NCI-H1417 treated with DMSO at 0.1 percent for 48 hours (cell line): ENCODE measurements at places on chromosomes 1 and 21.

- no peak for DNase-seq
Observed at GRCh38 chr1:172338295-172338735, 82.2 kb upstream of the C1orf105 start.

DNA sequence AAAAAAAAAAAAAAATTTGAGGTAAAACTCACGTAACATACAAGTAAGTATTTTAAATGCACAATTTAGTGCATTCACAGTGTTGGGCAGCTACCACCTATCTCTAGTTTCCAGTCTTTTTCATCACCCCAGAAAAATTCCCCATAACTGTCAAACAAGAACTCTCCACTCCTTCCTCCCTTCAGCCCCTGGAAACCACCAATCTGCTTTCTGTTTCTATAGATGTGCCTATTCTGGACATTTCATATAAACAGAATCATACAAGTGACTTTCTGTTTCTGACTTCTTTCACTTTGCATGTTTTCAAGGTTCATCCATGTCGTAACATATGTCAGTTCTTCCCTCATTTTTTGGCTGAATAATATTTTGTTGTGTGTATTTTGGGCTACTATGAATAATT lies 24.9 kb upstream of the ETS2 start:
- DNase-seq: no peak

DNA sequence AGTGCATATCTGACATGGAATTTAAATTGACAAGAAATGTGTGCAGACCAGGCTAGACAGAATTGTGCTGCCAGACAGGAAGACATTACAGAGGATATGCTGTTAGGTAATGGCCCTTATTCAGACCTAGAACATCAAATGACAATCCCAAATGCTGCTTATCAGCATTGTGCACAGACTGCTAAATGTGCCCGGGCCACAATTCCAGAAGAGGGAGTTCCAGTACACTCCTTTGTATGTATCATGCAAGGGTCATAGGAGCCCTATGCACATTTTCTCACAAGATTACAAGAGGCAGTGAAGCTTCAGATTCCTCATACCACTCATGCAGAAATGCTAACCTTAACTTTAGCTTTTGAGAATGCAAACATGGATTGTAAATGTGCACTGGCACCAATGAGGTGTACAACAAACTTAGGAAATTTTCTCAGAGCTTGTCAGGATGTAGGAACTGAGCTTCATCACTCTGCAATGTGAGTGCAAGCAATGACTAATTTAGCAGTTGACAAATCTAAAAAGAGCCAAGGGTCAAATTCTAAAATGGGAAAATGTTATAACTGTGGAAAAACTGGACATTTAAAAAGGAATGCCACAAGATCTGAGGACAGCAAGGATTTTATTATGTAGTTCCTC lies 273.5 kb downstream of the COL11A1 start:
- DNase-seq: no peak

DNA sequence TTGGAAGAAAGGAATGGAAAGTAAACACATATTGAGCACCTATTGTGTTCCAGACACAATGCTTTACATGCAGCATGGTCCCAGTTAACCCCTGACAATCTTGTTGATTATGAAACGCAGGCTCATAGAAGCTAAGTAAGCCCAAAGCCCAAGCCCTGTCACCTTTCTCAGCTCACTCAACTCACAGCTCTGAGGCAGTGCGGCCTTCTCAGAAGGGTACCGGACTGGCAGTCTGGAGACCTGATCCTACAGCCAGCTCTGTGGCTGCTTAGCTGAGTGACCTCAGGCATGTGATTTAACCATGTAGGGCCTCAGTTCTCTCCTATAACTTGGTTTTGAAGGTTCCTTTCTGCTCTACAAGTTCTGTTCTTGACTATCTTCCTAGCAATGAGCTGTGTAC lies 464 bp upstream of the RNASEL start:
- no peak for DNase-seq

DNA sequence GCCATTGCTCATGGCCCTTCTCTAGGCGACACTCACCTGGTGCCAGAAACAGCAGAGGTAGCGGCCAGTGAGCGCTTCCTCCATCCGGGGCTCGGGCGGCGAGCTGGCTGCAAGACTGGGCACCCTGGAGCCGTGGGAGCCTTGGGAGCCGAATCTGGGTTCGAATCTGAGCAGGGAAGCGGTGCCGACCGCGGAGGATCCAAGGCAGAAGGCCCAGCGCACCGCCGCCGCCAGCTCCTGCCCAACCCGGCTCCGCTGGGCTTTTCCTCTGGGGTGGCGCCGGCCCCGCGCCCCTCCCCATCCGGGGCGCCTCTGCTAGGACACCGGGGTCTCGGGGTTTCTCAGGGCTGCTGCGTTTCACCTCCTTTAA lies 1.7 kb upstream of the PRDM16 start:
- no peak for DNase-seq

DNA sequence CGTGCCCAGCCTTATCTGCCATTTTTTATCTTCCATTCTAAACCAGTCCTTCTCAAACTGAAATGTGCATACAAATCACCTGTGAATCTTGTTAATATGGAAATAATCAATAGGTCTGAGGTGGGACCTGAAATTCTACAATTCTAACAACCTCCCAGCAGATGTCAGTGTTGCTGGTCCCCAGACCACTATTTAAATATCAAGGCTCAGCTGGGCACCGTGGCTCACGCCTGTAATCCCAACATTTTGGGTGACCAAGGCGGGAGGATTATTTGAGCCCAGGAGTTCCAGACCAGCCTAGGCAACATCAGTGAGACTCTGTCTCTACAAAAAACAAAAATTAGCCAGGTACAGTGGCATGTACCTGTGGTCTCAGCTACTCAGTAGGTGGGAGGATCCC lies 4.1 kb downstream of the UQCRHL start:
- no peak for DNase-seq

DNA sequence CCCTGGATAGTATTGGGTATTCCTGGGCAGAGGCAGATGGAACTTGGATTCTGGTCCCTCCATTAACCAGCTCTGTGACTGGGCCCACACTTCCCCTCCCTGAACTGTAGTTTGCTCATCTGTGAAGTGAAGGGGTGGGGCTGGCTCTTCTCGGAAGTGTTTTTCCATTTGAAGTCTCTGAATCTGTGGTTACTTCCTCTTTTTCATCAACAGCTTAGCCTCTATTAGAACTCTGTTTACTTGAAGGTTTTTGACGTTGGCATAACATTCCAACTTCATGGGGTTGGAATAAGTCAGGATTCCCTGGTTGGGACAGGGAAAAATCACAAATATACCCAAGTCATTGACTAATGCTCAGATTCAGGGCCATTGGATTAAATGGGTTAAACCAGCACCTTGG lies 3.6 kb downstream of the KIAA0040 start:
- DNase-seq: no peak

DNA sequence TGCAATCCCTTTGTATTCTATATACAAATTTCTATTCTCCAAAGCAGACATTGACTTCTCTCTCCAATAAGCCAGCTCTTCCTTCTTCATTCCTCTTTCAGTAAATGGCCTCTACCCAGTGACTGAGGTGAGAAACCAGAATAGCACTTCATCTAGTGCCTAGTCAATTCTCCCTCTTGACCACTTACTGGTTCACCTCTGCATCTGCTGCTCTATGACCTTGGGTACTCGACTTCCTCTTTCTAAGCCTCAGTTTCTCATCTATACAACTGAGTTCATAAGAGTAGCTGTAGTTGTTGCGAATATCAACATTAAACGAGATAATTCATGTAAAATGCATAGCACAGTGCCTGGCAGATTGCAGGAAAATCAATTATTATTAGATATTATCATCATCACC lies 12.4 kb downstream of the LYST start:
- no peak for DNase-seq

GRCh38 chr1:159591981-159592380 lies 4.4 kb downstream of the APCS start:
- DNase-seq: no peak

GRCh38 chr1:195328681-195329080 lies 1279.6 kb downstream of the KCNT2 start:
- DNase-seq: no peak

- DNase-seq: no peak
Observed at GRCh38 chr1:180097326-180097605, 57.4 kb upstream of the QSOX1 start.

- DNase-seq: no peak
Observed at GRCh38 chr21:16005996-16006395, 276.2 kb downstream of the USP25 start.

- DNase-seq: no peak
Observed at GRCh38 chr1:228513236-228513900, 26.2 kb downstream of the RNF187 start.

DNA sequence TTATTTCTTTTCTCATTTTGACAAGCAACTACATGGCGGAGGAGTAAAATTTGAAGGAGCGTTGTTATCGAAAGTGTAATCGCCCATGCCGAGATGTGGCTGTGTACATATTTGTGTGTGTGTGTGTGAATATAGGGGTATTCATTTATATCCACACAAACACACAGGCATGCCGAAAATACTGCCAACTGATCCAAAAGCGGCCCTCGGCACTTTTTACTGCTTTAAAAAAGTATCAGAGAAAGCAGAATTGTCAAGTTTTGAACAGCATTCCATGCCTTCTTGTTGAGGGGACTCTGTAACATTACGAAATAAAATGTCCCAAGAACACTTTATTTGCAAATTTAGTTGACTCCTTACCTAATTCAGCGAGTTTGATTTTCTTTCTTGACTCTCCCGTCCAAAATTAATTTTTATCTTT lies 1.1 kb downstream of the PBX1 start:
- no peak for DNase-seq

GRCh38 chr1:228013935-228014930 lies 7.4 kb downstream of the WNT3A start:
- DNase-seq: no peak

- no peak for DNase-seq
Observed at GRCh38 chr1:63662841-63663240, 69.6 kb downstream of the PGM1 start.

DNA sequence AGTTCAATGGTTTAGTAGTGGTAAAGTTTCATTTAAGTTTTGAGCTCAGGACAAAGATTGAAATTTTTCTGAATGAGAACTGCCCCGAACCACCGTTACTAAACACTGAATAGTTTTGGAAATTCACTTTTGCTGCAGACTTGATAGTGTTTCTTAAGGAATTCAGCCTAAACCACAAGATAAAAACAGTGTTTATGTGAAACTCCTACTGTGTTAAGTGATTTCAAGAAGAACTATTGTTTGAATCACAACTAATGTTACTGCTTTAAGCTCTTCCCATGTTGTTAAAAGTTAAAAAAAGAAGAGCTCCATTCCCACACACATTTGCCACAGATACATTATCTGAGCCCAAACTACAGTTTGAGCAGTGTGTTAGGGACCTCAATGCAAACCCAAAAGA lies 159.2 kb downstream of the DYRK1A start:
- no peak for DNase-seq

- DNase-seq: no peak
Observed at GRCh38 chr1:198657550-198658064, 18.8 kb downstream of the PTPRC start.
